ENCODE measurements at places on chromosomes 7 and 10.
A peak's percentile ranks its signal among the peaks of the same experiment; 100 is the strongest.

- DNase-seq = peak; percentile 26
- peaks cover 10% of the 10 kb centered on the region for H3K36me3 ChIP-seq
- H3K27me3 ChIP-seq = no peaks in the 10 kb centered on the region
These were observed 42.1 kb upstream of the ANAPC16 start for GRCh38 chr10:72173619-72174296.

GRCh38 chr10:65950075-65950474, 975.8 kb upstream of the LRRTM3 start:
- H3K27me3 ChIP-seq = no peaks in the 10 kb centered on the region
- peaks cover 4% of the 10 kb centered on the region for H3K4me1 ChIP-seq
- no peak overlapping the region for H3K4me3 ChIP-seq
- no peaks in the 10 kb centered on the region for H3K36me3 ChIP-seq
- peak; percentile 10 for DNase-seq

DNA sequence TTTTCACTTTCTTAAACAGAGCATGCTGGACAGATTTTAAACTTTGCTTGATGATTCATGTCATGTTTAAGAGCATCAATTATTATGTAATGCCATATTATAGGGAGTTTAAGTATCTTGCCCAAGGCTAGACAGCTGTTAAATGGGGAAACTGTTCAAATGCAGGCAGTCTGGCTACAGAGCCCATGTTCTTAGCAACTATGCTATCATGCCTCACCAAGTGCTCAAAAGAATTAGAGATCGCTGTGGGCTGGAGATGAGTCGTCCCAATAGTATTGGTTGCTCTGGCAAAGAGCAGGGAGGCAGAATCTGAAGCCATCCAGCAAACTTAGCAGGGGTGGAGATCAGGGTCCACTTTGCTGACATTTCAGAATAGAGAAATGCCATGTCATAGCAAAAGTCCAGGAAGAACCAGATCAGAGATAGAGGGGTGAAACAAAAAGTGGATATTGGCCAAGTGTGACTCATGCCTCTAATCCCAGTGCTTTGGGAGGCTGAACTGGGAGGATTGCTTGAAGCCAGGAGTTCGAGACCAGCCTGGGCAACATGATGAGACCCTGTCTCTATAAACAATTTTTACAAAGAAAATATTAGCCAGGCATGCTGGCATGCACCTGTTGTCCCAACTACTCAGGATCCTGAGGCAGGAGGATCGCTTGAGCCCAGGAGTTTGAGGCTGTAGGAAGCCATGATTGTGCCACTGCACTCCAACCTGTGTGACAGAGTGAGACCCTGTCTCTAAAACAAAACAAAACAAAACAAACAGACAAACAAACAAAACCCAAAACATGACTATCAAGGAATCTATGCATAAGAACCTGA, 57.8 kb downstream of the BAMBI start:
- no peak overlapping the region for H3K27ac ChIP-seq
- no peaks in the 10 kb centered on the region for H3K27me3 ChIP-seq

DNA sequence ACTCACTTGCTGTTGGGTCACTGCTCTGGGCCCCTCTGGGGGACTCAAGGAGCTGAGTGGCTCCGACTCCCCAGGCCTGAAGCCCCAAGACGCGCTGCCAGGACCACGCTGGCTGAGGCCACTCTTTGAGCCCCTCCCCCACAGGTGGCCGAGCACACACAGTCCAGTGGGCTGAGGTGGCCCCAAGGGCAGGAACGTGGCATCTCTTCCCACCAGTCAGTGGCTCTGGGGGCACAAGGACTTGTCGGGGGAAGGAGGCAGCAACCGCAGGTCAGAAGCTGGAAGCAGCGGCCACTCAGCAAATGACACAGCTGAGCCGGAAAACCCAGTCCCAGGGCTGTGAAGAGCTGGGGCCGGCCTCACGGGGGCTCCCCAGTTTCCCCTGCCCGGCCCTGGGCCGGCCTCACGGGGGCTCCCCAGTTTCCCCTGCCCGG, 24.1 kb downstream of the GRIFIN start:
- no peaks in the 10 kb centered on the region for H3K27me3 ChIP-seq
- peaks cover 15% of the 10 kb centered on the region for H3K4me1 ChIP-seq
- peak overlapping the region; percentile 37 for H3K4me3 ChIP-seq
- H3K36me3 ChIP-seq = peaks cover 4% of the 10 kb centered on the region
- DNase-seq = peak; percentile 60

DNA sequence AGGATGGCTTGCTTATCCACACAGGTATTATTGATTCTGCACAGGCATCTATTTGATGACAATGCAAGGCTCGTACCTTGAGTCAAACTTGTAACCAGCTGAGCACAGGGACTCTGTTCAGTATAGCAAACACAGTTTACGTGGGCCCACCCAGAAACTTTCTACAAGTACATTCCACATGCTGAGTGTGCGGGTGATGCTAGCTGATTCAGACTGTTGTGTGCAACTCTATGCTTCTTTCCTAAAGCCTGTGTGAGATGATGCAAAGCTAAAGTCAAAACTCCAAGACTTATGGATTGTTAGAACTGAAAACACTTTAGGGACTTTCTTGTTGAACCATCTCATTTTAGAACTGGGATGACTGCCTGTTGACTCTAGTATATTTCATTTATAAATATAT, 21.5 kb upstream of the CALD1 start:
- no peaks in the 10 kb centered on the region for H3K27me3 ChIP-seq
- H3K4me1 ChIP-seq = peaks cover 25% of the 10 kb centered on the region
- no peaks in the 10 kb centered on the region for H3K36me3 ChIP-seq

DNA sequence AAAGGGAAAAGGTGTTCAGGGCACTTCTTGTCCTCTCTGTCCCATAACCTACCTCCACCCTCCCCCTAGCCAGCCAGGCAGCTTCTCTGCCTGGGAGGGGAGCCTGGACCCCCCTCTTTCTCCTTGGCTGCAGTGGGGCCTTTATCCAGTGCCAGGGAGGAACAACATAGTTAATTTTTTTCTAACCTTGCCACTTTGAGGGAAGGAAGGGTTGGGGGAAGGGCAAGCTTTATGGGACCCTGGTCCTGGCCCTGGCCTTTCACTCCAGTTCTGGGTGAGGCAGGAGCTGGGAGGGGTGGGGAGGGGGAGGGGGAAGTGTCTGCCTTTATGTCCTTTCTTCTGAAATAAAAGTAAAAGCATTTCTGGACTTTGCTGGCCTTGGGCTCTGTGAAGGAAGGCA, 4.5 kb downstream of the VGF start:
- DNase-seq = no peak
- peaks cover 9% of the 10 kb centered on the region for H3K27me3 ChIP-seq
- no peak overlapping the region for H3K27ac ChIP-seq
- peaks cover 53% of the 10 kb centered on the region for H3K36me3 ChIP-seq
- no peak overlapping the region for H3K4me3 ChIP-seq

- H3K36me3 ChIP-seq = peaks cover 74% of the 10 kb centered on the region
- no peak overlapping the region for H3K27ac ChIP-seq
- no peaks in the 10 kb centered on the region for H3K27me3 ChIP-seq
These were observed 5.4 kb downstream of the POLD2 start for GRCh38 chr7:44117801-44118429.

- no peaks in the 10 kb centered on the region for H3K4me1 ChIP-seq
- no peak for DNase-seq
- peak overlapping the region; percentile 5 for H3K27ac ChIP-seq
- no peaks in the 10 kb centered on the region for H3K36me3 ChIP-seq
- H3K27me3 ChIP-seq = no peaks in the 10 kb centered on the region
These were observed 146.9 kb upstream of the AKR1E2 start for GRCh38 chr10:4678951-4679671.

DNA sequence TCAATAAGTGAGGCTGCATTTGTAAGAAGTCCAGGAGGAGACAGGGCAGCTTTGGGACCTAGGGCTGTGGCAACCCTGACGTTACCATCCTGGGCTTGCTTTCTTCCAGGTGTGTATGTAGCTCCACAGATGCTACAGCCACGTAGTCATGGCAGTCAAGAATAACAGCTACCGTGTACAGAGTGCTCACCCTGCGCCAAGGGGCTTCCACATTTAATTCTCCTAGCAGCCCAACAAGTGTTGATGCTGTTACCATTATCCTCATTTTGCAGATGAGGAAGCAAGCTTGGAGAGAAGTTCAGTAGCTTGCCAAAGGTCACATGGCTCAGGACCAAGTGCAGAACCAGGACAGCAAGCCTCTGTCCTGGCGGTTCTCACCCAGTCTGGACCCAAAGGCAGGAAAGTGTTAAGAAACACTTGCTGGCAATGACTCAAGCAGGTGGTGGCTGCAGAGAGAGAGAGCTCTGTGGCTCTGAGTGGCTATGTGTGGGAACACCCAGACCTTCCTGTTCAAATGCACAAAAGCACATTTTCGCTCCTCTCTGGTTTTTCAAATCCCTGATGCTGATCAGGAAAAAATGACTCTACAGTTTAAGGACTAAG, 89.8 kb downstream of the CREM start:
- no peak overlapping the region for H3K4me3 ChIP-seq
- peak overlapping the region; percentile 38 for H3K27ac ChIP-seq
- DNase-seq = peak; percentile 48
- H3K36me3 ChIP-seq = no peaks in the 10 kb centered on the region
- no peaks in the 10 kb centered on the region for H3K27me3 ChIP-seq

DNA sequence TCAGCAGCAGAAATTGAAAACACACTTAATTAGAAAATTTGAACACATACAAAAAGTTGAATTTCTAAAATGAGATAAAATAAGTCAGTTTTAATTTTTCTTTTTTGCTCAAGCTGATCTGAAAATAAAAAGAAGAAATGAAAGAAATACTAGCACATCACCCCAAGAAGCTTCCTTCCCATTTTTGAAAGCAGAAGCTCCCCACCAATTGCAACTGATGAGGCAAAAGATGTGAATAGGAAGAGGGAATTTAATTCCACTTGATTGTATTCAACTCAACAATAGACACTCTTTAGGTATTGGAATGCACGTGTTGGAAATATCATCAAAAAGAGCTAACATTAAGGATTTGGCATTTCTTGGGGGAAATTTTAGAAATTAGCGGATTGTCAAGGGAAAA, 175.8 kb downstream of the TRIL start:
- no peaks in the 10 kb centered on the region for H3K27me3 ChIP-seq
- peaks cover 9% of the 10 kb centered on the region for H3K4me1 ChIP-seq
- H3K4me3 ChIP-seq = no peak overlapping the region
- no peaks in the 10 kb centered on the region for H3K36me3 ChIP-seq
- H3K27ac ChIP-seq = no peak overlapping the region
- no peak for DNase-seq

- no peak overlapping the region for H3K27ac ChIP-seq
- no peak for DNase-seq
- no peaks in the 10 kb centered on the region for H3K27me3 ChIP-seq
- H3K36me3 ChIP-seq = peaks cover 79% of the 10 kb centered on the region
- no peaks in the 10 kb centered on the region for H3K4me1 ChIP-seq
These were observed 122.5 kb downstream of the IDE start for GRCh38 chr10:92451431-92451830.

DNA sequence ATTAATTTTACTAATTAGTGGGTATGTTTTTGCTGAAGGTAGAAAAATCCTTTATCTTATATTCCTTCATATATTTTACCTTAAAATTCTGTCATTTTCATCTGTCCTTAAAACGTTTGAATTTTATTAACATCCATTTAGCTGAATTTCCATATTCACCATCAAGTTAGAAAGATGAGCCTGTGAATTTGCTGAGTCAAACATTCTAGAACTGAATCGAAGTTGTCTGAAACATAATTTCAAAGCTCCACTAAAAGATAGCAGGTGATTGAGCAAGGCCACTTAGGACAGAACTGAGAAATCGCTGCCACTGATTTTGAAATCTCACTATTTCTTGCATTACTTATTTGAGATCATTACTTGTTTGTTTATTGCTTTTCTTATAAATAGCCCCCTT, 17.5 kb downstream of the HGF start:
- H3K4me3 ChIP-seq = no peak overlapping the region
- H3K27ac ChIP-seq = no peak overlapping the region
- no peaks in the 10 kb centered on the region for H3K36me3 ChIP-seq
- no peak for DNase-seq
- H3K27me3 ChIP-seq = no peaks in the 10 kb centered on the region
- H3K4me1 ChIP-seq = no peaks in the 10 kb centered on the region
